ENCODE measurements at places on chromosomes 6 and 20. TPM values are rescaled to one million over a fixed set of nuclear protein-coding genes. Genes with fewer than 3 reads are reported as not detected.
A peak's percentile ranks its signal among the peaks of the same experiment; 100 is the strongest.

- peak; percentile 33 for DNase-seq
Observed at GRCh38 chr20:51318058-51318949, 224.2 kb downstream of the NFATC2 start.

DNA sequence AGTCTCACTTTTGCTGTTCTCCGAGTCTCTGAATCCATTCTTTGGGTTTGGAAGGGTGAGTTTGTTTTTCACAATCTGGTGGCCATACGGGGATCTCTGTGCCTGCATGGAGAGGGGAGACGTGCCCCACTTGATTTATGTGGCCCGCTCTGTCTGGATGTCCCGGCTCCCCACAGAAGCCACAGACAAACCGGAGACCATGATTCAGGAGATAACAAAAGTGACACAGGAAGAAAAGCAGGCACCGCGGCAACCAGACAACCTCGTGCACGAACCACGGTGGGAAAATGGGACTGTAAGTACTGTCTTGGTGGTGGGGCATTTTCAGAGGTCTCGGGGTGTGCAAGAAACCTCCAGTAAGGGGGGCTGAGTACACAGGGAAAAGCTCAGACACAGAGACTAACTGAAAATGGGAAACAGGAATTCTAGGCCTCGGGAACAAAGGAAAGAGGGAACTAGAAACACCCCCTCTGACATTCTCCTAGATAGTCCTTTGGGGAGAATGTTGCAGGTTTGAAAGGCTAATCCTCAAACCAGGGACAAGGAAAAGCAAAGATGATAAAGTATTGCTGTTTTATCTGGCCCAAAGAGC lies 22.1 kb upstream of the ZNF318 start:
- DNase-seq, result no peak

- no peak for DNase-seq
Observed at GRCh38 chr6:286681-287488, 5.4 kb upstream of the DUSP22 start.

GRCh38 chr6:35585658-35586057 lies 73.0 kb upstream of the TULP1 start:
- no peak for DNase-seq

DNA sequence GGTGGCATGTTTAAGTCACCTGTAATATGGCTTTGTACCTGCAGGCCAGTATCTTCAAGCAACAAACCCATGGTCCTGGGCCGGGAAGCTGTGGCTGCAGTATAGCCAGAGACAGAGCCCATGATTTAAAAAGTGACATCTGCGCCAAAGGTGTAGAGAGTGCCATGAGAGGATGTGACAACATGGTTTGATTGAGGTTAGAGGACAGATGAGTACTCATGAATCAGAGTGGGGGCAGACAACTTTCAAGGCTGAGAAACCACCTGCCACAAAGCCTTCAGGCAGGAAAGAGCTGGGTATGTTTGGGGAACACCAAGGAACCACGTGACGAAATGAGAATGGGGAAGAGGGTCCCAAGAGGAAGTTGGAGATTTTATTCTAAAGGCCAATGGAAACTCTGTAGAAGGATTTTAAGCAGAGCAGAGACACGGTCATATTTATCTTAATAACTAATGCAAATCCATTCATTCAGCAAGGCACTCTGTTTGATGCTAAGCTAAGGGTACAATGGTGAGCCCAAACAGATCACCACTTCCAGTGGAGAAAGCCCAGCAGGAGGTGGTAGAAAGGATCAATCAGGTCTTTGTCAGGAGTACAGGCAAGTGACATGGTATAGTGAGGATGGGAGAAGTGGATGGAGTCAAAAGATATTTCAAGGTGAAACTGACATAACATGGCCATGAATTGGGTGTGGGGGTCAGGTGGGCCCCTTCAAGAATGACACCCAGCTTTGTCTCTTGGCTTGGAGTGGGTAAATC lies 3.4 kb upstream of the MICAL1 start:
- DNase-seq, result no peak

- DNase-seq, result peak; percentile 19
Observed at GRCh38 chr6:105259913-105260889, 80.4 kb upstream of the POPDC3 start.

DNA sequence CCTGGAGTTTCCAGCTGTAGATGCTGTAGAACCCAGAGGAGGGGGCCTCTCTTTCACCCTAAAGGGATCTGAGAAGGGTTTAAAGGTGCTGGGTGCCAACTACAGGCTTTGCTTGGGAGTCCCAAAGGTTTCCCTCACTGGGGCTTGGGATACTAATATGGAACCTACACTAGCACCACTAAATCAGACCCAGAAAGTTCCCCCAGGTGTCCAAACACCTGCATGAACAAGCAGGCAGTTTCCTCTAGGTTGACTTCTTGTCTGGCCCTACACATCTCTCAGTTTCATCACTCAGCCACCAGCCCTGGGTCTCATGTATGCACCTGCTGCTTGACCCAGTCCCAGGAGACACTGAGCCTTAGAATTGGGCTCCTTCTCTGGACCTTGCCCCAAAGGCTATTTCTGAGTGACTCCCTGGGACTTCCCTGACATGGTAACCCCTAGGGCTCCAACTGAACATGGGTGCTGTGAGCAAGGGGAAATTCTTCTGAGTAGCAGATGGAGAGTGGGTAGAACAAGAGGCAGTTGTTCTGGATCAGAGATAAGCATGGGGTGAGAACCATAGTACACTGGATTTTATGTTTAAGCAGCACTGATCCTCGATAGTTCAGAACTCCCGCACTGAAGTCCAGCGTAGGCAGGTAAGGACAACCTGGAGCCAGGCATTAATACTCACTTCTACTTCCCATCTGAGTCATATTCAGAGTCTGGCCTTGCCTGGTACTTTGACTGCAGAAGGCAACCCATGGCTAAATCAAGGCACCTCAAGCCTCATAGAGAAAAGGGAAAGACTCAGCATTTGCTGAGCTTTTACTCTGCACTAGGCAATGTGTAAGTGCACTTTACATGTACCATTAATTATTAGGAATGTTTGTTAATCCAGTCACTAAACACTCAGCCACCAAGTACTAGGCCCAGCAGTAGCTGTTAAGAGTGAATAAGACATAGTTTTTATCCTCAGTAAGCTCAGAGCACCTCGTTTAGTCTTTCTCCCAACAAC lies 16.8 kb downstream of the BCL2L1 start:
- no peak for DNase-seq

GRCh38 chr20:16001286-16001685 lies 572.0 kb downstream of the KIF16B start:
- DNase-seq, result no peak

DNA sequence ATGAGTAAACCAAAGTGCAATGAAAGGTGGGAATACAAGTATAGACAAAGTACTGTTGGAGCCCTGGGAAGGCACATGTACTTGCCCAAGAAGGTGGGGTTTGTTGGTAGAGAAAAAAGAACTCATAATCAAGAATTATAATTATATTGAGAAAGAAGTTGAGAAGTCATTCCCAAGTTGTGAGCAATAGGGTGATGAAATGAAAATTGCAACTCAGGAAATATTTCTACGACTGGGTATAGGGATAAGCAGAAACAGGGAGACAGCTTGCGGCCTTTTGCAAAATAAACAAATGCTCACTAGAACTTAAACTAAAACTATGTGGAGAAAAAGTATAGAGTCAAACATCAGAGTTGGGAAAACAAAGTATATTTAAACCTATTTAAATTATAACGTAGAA lies 250.7 kb upstream of the FAM83B start:
- DNase-seq, result no peak

DNA sequence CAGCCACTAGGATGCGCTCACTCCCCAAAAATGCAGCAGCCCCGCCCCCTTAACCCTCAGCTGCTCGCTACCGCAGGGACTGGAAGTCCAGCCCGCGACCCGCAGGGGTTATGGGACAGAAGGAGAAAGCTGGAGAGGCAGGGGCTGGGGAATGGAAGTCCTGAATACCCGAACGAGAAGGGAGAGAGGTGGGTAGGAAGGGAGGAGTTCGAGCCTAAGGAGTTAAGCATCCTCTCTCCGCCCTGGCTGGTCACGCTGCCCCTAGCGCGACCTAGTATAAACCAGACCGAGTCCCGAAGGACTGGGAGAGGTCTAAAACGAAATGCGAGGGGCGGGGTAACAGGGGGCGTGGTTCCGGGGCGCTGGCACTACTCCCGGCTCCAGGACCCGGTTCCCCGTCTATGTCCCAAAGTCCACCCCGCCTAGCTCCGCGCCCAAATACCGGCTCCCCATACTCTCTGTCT lies 448 bp upstream of the DDAH2 start:
- peak; percentile 93 for DNase-seq

DNA sequence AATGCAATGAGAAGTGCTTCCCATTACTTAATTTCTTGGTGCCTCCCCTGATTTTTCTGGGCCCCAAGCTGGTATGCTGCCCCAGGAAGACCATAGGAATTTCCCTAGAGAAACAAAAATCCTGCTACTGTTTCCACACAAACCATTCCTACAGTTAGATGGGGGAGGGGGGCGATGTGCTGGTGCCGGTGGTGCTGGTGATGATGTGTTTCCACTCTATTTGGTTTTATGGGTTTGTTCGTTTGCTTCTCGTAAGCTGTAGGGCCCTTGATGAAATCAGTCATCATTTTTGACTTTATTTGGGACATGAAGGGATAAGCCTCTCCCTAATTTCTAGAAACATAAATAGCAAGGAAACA lies 105.1 kb downstream of the MKKS start:
- DNase-seq, result no peak

GRCh38 chr20:313948-314347 lies 11.4 kb upstream of the SOX12 start:
- DNase-seq, result no peak

DNA sequence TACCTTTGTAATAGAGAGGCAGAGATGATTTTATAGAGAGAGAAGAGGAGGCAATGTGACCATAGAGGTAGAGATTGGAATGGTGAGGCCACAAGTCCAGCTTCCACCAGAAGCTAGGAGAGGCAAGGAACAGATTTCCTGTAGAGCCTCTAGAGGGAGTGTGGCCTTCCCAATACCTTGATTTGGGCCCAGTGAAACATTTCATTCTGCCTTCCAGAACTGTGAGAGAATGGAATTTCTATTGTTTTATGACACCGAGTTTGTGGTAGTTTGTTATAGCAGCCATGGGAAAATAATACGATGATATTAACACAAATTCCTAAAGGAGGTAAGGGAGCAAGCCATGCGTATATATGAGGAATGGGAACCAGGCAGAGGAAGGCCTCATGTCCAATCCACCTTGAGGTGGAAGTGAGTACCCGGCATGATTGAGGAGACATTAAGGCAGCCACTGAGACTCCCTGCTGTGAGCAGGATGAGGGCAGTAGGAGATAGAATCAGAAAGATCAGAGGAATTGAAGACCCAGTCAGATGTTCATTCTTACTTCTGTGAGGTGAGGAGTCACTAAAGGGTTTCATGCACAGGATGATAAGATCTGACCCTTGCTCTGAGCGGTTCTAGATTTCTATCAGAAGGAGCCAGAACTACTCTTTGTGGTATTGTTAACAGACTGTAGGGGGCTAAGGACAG lies 636.3 kb upstream of the IMPG1 start:
- DNase-seq, result no peak

DNA sequence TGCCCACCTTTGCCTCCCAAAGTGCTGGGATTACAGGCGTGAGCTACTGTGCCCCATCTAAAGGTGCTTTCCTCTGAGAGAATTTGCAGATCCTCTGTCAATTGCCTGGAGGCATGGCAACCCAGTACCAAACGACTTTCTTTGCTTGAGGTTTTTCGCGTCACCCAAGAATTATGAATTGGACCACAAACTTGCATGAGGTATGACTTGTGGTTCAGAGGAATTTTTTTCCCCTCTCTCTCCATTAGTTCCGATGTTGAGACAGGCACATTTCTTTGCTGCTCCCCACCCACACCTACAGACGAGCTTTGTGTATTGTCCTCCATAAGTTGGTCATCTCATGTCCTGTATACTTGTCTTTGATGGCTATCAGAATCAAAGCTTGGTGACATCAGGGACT lies 11.8 kb upstream of the SCAF8 start:
- no peak for DNase-seq

- no peak for DNase-seq
Observed at GRCh38 chr6:168884050-168884645, 369.5 kb downstream of the THBS2 start.

DNA sequence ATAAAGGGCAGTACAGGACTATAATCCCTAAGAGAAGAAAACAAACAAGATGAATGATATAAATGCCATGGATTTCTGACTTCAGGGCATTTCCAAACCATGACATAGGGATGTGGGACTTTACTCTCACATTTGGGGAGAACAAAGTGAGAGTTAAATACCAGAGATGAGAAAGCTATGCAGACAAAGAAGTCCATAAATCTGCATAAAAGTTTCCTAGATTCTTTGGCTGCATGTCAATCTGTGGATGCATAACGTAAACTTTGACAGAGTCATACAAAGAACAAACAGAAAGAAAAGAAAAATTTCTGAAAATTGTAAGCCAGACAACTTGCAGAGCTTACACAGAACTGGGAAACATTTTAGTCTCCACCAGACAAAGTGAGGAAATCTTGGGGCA lies 11.7 kb downstream of the EPM2A start:
- DNase-seq, result no peak

GRCh38 chr6:106749609-106750008 lies 120.2 kb downstream of the QRSL1 start:
- DNase-seq, result no peak

GRCh38 chr6:9606435-9607134 lies 808.3 kb downstream of the TFAP2A start:
- DNase-seq, result no peak

GRCh38 chr6:43399932-43400487 lies 27.3 kb upstream of the ABCC10 start:
- no peak for DNase-seq

DNA sequence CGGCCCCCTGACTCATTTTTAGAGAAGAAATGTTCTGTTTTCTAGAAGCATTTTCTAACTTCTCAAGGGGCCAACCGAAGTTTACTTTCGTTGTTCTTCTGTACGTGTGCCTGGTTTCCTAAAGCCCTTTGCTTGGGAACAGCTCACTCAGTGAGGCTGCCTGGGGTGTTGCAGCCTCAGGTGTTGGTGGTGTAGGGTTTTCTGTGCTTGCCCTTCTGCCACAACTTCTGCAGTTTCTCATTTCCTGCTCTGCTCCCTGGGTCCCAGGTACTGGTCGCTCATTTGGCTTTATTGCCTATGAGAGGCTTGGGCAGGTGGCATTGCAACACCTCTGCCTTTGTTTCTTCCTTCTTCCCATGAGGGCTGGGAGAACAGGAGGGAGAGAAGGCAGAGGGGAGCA lies 278.3 kb downstream of the SOX4 start:
- DNase-seq, result no peak

The CST7 gene
- total RNA-seq, result 2.1 TPM

The TFAP2A gene
- not detected for total RNA-seq

The SLC22A2 gene
- total RNA-seq, result not detected

The SLC17A4 gene
- total RNA-seq, result not detected

The SLC16A10 gene
- 20.7 TPM for total RNA-seq

The SOX4 gene
- total RNA-seq, result 11.2 TPM

The CGA gene
- not detected for total RNA-seq

The DEFB110 gene
- not detected for total RNA-seq

Measured in thyroid gland (tissue), 4 donors.